ENCODE measurements at places on chromosomes 4 and X. TPM values are rescaled to one million over a fixed set of nuclear protein-coding genes. Genes with fewer than 3 reads are reported as not detected.

Gene SUPT20HL1
- not detected for total RNA-seq

Gene TRIM60
- total RNA-seq = not detected

- no peak for DNase-seq
These were observed 14.5 kb downstream of the TMEM131L start for GRCh38 chr4:153480704-153481103.

- no peak for DNase-seq
These were observed 833.9 kb downstream of the FSTL5 start for GRCh38 chr4:161329852-161330251.

DNA sequence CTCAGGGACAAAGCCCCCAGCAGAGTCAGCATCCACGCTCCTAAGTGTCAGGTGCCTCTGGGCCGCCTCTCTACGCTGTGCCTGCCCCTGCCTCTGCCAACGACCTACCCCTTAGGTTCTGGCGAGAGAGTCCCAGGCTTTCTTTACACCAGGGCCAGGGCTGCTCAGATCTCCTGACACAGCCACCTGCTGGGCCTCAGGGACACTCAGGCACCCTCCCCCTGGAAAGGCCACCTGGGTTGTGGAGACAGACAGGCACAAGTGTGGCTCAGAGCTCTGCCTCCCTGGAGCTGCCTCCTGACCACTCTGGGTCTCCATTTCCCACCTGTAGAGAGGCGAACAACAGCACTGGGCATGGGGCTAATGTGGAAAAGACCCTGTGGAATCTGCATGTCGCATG is 90.0 kb upstream of the ADRA2C start:
- no peak for DNase-seq

- DNase-seq = no peak
These were observed 10.9 kb upstream of the GATB start for GRCh38 chr4:151771664-151772063.

Gene RTL5
- 6.9 TPM for total RNA-seq

Gene GLRB
- 3.3 TPM for total RNA-seq

GRCh38 chrX:101682723-101683122 is 23.1 kb upstream of the ARMCX2 start:
- no peak for DNase-seq

Gene RNF150
- 34.2 TPM for total RNA-seq

Gene SCD5
- total RNA-seq = 41.2 TPM

Gene DRD5
- not detected for total RNA-seq

Gene PHOX2B
- not detected for total RNA-seq

Gene SMIM31
- not detected for total RNA-seq

DNA sequence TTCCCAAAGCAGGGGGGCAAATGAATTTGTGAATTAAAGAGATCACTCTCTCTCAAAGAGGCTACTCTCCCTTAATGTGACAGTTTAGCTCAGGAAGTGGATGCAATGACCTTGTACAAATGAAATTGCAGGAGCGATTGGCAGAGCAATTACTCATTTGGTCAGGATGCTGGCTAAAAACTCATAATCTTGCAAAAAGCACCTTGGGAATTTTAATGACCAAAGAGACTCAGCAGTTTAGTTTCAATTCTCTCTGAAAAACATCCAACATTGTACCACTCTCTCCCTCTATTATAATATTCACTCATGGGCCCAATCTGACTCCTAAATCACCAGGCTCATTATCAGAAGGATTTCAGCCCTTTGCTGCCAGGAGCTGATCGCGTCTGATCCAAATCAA is 26.1 kb downstream of the PDGFC start:
- DNase-seq = no peak

DNA sequence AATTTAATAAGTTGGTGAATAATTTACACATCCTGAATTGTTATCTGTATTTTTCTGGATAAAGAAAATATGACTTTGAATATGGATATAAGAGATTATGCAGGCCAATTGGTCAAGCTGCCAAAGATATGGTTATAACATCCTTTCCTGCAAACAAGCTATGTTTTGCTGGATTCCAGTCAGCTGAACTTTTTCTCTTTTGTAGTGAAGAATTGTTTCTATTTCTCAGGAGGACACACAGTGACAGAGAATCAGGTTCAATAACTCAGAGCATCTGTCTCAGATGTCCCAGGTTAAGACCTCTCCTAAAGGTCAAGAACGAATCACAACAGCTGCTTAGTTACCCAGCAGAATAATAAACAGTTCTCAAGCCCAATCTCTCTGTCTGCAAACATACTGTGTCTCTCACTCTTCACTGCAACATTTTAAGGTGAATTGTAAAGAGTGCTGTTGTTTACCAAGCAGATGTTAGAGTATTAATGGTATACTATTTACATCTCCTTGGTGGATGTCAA is 189.5 kb upstream of the ANKRD50 start:
- no peak for DNase-seq

Gene VSIG4
- total RNA-seq = 80.0 TPM

DNA sequence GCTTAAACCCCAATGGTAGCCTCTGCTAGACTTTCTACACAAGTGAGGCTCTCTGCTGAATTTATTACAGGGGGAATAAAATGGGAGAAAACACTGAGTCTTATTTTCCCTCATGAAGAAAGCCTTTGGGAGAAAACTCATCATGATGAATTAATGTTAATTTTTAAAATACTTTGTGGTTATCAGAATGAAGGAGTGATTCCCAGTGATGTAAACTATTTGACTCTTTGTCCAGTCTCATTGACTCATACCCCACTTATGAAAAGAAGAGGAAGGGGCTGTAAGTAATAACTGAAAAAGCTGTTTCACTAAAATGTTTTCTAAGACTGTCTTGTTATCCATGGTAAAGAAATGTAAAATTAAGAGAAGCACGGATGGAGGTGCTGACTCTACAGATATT is 208.8 kb downstream of the GRIA3 start:
- no peak for DNase-seq

Gene HPSE
- 6.8 TPM for total RNA-seq

Gene EVC
- 159 TPM for total RNA-seq

- DNase-seq = no peak
These were observed 1.9 kb downstream of the PHKA1 start for GRCh38 chrX:72712094-72712755.

DNA sequence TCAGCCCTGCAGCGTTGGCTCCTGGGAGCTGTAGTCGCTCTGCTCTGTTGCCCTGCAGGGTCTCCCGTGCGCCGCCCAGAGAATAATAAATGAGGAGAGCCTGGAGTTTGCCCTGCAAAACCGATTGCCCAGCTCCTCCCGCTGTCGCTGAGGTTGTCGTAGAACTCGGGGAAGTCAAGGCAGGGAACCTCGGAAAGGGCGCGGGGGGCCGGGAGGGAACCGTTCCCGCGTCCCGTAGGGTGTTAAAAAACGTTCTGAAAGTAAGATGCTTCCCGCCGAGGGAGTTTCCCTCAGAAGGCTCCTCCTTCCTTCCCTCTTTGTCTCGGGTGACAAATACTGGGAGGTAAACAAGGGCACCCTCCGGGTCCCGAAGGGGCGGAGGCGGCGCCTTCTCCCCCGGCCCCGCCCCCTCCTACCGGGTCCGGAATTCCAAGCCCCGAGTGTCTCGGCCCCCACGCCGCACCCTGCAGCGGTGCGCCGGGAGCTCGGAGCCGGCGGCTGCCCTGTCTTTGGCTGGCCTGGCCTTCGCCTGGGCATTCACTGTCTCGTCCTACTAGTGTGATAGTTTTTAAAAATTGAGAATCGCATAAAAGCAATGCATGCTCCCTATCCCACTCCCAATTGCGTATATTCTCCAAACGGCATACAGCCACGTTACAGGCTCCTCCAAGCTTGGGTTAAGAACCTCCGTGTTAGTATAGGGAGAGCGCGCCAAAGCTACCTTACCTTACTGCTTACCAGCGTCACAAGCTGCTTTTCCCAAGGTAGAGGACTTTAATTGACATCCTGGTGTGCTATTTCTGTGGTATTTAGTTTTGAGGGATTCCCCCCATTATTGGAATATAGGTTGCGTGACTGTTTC is 964 bp upstream of the HMGB2 start:
- peak; percentile 91 for DNase-seq

GRCh38 chr4:2449511-2450392 is 19.2 kb upstream of the RNF4 start:
- no peak for DNase-seq

Gene RGN
- 11.9 TPM for total RNA-seq

Gene SUPT20HL2
- total RNA-seq = not detected

DNA sequence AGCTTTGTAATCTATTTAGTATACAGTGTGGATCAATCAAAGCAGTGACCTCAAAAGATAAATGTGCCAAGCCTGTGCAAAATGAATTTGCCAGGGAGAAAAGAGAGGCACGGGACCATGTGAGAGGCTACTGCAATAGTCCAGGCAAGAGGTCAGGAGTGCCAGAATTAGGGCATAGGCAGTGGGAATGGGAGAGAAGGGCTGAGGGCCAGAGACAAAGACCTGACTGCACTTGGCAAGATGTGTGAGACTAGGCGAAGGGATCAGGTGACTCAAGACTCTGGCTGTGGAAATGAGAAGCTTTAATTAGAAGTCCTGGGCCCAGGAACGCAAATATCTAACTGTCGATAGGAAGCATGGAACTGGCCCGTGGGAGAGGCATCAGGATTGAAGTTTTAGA is 168.1 kb downstream of the DHX15 start:
- no peak for DNase-seq

DNA sequence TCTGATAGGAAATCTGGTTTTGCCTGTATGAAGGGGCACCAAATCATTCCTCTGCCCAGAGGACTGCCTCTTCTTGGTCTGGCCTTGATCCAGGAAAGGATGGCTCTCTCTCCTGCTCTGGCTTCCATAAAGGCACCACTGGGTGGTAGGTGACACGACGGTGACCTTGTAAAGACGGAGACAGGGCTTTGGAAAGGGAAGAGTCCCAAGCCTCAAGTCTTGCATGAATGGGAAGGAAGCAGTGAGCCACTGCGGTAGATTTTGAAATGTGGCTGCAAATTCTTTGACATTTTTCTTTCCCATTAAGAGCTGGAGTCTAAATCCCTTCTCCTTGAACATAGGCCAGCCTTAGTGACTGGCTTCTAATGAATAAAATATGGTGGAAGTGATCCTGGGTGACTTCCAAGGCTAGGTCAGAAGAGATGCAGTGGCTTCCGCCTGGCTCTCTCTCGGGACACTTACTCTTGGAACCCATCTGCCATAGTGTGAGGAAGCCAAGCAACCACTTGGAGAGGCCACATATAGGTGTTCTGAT is 347.4 kb downstream of the BCOR start:
- DNase-seq = no peak

Gene STPG2
- 1.1 TPM for total RNA-seq

DNA sequence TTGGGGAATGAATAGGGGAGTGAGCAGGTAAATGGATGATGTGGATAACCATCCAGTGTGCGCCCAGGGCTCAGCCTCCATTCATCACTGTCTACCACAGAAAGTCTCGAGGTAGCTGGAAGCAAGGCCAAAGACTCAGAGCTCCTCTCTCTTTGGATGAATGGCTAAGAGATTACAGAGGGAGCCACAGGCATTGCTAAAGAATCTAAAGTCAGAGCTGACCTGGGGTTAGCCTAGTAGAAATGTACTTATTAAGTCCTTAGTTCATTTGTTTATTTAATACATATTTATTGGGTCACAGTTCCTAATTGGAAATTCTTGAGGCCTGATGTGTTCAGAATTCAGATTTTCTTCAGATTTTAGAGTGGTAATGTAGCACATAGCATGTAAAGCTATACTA is 88.7 kb upstream of the HPF1 start:
- no peak for DNase-seq

Data from kidney (tissue), 22 donors.